Breast epithelium (tissue), 4 donors: ENCODE measurements at places on chromosomes 3 and 15.

DNA sequence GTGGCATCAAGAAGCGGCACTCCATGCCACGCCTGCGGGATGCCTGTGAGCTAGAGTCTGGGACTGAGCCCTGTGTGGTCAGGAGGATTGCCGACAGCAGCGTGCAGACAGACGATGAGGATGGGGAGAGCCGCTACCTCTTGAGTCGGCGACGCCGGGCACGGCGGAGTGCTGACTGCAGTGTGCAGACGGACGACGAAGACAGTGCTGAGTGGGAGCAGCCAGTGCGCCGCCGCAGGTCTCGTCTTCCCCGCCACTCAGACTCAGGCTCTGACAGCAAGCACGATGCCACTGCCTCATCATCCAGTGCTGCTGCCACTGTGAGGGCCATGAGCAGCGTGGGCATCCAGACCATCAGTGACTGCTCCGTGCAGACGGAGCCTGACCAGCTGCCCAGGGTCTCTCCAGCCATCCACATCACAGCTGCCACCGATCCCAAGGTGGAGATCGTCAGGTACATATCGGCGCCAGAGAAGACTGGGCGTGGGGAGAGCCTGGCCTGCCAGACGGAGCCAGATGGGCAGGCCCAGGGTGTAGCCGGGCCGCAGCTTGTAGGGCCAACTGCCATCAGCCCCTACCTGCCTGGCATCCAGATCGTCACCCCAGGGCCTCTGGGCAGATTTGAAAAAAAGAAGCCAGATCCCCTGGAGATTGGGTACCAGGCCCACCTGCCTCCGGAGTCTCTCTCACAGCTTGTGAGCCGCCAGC is 16.8 kb upstream of the APEH start:
- no peak for DNase-seq

DNA sequence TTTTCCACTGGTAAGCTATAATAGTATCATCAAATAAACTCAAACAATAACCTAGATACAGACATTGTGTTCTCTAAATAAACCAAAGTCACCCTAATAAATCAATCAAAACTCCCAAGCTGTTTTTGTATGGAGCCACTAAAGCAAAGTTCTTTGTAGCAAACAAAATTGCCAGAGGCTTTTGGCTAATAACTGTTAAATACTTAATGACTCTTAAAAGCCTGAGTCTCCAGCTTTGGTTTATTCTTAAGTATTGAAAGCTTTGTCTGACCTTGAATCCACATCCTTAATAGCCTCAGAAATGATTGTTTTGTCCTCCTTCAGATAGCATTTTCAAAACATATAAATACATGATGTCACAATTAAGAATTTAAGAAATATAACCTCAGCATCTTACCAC is 725.3 kb downstream of the SI start:
- no peak for DNase-seq

DNA sequence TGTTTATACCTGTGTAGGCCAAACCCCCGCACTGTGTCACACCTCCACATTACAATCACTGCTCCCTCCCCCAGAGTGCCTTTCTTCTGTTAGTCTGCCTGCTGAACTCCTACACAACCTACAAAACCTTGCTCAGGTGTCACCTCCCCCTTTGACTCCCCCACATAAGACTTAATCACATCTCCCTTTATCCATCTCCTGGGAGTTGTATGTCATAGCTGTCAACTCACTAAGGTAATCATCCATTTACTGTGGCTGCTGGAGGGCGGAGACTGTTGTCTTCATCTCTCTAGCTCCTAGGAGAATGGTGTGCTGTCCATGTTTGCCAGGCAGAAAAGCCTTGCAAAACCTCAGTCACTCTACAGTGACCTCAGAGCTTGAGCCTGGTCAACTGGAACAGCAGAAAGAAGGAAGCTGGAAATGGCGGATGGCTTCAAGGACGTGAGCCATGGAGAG is 43.8 kb downstream of the ZNF710 start:
- DNase-seq = no peak

- DNase-seq = no peak
Measured at GRCh38 chr15:67420137-67420536, 100.8 kb upstream of the C15orf61 start.

- DNase-seq = peak; percentile 69
Measured at GRCh38 chr15:84911879-84912660, 27.6 kb downstream of the SLC28A1 start.

DNA sequence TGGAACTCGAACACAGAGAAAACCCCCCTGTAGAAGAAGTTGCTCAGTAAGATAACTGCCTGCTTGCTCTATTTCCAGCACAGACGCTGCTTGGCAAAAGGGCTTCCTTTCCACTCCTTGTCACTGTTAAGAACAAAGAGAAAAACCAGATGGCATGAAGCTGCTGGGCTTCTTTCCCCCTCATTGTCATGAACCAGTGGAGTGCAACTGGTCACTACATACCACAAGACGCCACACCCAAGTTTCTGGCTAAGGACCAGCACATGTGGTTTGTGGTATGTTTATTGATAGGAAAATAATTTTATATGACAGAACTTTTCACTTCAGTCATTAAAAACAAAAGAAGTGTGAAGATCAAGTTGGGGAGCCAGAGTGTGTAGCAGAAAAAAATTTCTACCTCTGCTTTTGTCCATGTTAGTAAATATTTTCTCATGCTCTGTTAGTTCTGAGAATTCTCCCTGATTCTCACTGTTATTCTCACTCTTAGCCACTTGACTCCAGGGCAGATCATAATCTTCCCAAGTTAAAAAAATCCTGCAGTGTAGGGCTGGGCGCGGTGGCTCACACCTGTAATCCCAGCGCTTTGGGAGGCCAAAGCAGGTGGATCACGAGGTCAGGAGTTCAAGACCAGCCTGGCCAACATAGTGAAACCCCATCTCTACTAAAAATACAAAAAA is 37.9 kb downstream of the CLK3 start:
- no peak for DNase-seq

DNA sequence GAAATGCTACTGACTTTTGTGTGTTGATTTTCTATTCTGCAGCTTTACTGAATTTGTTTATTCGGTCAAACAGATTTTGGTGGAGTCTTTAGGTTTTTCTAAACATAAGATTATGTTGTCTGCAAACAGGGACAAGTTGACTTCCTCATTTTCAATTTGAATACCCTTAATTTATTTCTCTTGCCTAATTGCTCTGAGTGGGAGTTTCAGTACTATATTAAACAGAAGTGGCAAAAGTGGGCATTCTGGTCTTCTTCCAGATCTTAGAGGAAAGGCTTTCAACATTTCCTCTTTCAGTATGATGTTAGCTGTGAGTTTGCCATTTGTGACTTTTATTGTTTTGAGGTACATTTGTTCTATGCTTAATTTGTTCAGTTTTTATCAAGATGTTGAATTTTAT is 268.5 kb downstream of the WNT5A start:
- DNase-seq = no peak

DNA sequence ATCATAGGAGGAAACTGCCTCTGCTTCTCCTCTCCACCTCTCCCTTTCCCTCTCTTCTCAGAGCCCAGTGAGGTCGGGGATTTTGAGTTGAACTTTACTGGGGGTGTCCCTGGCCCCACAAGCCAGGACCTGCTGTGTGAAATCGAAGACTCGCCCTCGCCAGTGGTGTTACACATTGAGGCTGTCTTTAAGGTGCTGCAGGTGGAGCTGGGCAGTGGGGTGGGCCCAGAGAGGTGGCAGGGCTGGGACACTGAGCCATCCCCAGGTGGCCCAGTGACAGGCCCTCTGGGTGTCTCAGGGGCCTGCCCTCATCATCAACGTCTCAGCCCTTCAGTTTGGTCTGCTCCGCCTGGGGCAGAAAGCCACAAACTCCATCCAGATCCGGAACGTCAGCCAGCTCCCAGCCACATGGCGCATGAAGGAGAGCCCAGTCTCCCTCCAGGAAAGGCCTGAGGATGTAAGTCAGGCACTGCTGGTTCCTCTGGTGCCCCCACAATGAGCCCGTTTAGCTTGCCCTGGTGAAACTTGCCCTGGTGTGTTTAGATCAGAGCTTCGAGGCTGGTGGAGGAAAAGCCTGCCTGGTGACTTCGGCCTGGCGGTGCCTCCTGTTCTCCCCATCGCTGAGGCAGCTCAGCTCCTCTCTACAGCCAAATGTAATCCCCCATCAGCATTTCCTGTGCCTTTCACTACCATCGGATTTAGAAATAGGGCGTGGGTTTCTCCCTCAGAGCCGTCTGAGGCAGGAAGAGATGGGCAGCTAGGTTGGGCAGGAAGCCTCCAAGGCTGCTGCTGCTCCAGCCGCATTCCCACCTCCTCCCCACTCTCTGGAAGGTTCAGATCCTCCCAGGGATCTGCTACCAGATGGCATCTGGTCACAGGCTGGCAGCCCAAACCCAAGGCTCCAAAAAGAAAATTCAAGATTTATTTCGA is 39.2 kb downstream of the ACAA1 start:
- DNase-seq = no peak

- DNase-seq = no peak
Measured at GRCh38 chr3:125628212-125628611, 32.9 kb upstream of the OSBPL11 start.

DNA sequence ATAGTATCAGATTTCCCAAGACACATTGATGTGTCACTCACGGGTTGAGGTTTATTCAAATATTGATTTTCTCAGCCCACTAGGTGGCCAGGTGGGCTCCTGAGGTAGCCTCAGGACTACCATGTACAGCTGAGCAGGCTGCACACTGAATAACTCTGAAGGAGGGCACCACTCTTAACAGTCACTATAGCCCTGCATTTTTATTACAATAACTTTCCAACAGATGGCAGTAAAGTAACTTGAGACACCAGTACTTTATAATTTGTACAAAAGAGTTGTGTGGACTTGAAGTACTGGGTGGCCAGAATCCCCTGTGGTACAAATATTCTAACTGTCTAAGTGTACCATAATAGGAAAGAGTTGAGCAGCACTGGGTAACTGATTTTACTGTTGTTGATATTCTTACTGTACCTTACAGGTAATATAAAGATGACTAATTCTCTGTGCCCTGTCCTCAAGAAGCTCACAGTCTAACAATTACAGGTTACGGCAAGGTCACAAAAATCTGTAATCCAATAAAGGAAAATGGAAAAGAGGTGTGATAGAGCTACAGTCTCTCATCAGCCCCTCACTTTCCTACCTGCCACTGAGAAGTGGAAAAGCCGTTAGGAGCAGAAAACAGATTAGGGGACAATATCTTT is 76.0 kb downstream of the ETFA start:
- DNase-seq = no peak

- no peak for DNase-seq
Measured at GRCh38 chr3:78293284-78293683, 1253.4 kb downstream of the ROBO2 start.

DNA sequence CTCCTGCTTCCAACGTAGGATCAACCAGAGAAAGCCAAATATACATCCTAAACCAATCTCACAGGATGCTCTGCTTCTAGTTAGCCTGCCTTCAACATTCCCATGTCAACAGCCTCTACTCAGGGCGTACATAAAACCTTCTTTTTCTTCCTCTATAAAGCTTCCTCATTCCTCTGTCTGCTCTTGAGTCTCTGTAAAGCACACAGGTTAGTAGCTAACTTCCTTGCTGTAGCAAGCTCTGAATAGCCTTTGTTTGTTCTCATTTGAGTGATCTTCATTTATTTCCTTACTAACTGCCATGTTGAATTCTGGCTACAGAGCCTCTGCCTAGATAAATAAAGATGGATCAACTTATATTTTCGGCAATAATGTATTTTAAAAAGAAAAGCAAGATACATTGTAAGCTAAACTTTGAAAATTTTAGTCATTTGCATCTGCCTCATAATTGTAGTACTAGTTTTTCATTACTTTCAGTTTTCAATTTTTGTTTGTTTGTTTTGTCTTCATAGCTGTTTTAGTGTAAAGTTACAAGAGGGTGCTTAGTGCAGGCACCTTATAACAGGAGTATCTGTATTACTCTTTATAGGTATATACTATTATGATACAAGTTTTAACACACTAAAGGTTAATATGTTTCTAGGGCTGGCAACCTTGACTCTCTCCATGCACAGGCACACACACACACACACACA is 498.2 kb downstream of the PYDC2 start:
- DNase-seq = no peak

- DNase-seq = no peak
Measured at GRCh38 chr3:40925231-40925630, 274.1 kb upstream of the CTNNB1 start.

GRCh38 chr15:100116416-100117190 is 225.2 kb downstream of the ADAMTS17 start:
- no peak for DNase-seq

GRCh38 chr3:109702252-109702651 is 364.9 kb upstream of the DPPA4 start:
- DNase-seq = no peak

DNA sequence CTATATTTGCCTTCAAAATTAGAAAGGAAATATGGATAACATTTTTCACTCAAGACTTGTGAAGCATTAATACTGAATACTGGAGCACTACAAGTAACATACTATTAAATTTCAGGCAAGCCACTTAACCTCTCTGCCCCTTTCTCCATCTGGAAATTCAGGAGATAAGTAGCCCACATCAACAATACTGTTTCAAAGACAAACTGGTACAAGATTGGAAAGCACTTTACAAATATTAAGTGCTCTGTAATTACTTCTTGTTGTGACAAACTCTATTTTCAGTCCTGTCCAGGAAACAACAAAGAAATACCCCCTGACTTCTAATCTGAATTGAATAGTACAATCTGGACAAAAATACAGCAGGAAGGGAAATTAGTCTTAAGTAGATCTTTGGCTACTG is 49.3 kb downstream of the TMEM212 start:
- DNase-seq = no peak

DNA sequence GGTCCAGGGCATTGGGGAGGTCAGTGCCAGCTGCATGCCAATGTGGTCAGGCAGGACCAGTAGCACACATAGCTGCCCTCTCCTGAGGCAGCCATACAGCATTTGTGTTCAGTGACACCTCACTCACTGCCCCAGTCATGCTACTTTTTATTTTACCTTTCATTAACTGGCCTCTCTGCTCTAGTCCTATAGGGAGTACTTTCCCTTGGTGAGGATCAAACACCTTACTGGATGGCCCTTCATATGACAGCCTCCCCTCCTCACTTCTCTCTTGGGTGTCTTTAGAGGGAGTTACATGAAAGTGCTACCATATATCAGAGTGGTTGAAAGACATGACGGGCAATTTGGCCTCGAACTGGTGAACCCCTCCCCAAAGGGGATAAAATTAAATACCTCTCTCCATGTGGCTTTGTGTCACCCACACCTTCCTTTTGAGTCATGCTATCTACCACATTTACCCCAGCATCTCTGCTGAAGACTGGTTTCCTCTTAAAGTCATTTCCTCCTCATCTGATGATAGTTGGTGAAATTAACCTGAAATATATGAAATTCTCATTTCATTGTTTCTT is 17.6 kb downstream of the RLBP1 start:
- DNase-seq = no peak
